ENCODE measurements at places on chromosomes 5 and 9.
A peak's percentile ranks its signal among the peaks of the same experiment; 100 is the strongest.

DNA sequence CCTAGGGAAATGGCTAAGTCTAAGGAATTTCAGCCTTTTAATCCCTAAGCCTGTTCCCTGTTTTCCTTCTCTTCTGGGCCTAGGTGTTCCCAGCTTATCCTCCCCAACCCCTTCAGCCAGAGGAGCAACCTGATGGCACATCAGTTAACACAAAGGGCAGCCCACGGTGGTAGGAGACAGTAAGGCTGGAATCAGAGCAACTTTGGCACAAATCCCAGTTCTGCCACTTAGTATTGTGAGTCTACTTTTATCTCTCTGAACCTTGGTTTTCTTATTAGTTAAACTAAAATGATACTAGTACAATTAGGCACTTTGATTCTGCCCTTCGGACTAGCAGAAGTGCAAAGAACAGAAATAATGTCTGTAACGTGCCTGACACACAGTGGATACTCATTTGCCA, 246.8 kb downstream of the SAXO1 start:
- no peak for DNase-seq

DNA sequence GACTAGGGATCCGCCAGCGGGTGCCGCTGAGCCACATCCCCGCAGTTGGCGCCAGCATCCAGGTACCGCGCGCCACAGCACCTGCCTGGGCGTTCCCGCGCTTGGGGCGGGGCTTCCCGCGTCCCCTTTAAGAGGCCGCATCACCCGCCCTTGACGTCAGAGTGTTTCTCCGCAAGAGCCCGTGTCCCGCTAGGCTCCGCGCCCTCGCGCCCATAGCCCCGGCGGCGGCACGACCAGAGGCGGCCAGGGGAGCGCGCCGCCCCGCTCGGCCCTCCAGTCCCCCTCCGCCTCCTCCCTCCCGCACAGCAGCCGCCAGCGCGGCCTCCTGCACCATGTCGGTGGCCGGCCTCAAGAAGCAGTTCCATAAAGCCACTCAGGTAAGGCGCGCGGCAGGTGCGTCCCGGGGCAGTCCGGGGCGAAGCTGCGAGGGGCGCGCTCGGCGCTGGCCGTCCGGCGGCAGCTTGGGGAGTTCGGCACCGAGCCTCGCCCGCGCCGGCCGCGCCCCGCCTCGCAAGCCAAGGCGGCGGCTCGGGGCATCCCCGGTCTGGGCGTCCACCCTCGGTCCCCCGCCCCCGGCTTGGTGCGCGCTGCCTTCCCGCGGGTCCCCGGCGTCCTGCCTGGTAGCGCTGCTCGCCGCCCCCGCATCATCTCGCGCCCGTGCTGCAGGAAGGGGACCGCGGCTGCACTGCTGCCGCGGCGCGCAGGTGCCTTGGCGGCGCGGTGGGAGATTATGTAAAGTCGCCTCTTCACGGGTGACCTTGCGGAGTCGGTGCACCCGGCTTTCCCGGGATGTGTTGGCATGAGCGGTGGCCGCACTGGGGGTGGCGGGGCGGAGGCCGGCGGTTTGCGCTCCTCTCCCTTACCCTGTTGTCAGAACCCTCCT, at the start of gene SH3GL2:
SH3GL2 (plus strand) TSS at position 156 of the 883 bp plus-strand sequence.
- peak; percentile 46 for DNase-seq

GRCh38 chr5:116436674-116437350, 137.8 kb downstream of the SEMA6A start:
- no peak for DNase-seq

GRCh38 chr5:151383011-151383410, 35.7 kb upstream of the SLC36A2 start:
- DNase-seq = peak; percentile 68

DNA sequence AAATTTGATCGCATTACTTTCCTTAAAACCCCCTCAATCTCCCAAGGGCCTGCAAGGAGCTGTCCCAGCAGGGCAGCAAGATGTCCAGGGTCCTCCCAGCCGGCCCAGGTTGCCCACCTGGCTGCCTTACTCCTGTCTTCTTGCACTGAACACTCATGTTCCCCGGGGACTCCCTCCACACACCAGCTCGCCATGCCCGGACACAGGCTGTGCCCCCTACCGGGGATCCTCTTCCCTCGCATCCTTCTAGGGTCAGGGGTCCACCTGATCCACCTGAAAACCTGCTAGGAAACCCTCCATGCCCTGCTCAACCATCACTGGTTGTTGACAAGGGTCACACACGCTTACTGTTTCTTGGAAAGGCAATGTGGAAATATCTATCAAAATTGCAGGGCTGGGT, 172.0 kb upstream of the MSX2 start:
- no peak for DNase-seq

DNA sequence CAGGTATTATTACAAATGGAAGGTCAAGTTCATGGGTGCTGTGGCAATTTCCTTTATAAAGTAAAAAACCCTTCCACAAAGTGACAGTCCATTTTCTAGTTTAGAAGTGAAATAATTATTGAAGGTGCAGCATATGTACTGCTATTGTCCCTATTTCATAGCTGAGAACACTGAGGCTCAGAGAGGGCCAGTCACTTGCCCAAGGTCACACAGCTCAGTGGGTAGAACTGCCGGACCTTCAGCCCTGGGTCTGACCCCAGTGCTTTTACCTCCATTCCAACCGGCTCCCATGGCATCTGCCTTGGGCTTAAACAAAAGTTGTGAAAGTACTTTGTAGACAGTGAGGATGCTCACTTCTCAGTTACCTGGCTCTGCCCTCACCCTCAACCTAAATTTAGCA, 150.6 kb upstream of the SMIM23 start:
- no peak for DNase-seq

DNA sequence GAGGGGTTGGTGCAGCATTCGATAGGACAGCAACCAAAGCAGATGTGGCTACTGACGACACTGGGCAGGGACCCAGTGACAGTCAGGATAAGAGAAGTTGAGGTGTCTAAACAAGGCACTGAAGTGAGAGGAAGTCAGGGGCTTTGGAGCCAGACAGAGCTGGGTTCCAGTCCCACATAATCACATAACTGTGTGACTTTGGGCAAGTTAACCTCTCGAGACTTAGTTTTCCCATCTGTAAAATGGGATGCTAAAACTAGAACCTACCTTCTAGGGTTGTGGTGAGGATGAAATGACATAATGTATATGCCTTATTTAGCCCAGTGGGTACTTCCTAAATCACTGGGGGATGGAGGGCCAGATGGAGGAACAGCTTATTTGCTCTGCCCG, 3.1 kb downstream of the ANGPTL2 start:
- DNase-seq = no peak

DNA sequence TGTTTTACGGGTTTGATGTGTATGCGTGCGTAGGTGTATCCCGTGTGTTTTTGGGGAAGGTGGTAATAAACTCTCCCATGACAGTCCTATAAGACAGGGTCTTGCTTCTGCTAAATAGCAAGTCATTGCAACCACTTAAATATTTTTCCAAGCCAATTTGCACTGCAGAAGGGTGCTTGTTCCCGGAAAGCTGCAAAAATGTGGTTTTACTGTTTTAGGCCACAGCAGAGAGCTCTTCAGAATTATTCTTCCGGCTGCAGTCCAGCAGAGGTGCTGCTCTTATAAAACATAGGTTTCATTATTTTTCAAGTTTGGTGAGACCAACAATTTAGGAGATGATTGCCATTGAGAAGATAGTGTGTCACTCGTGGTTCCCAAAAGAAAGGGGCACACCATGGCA, 192.8 kb downstream of the NTRK2 start:
- DNase-seq = no peak

DNA sequence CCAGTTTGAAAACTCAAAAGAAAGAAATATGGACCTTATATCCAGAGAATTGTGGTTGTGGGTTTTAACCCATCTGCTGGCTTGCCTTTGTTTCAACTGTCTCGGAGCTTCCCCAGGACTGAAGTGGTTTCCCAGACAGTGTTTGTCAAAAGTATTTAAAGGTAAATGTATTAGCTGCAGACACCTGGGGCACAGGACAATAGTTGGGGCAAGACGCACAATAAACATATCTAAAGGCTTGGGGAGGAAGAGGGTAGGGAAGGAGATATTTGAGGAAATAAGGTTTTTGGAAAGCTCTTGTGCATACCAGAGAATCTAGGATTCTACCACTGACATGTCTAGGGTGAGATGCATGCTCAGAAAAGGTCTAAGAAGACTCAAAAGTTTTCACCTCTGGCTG, 99.0 kb downstream of the ADAMTS2 start:
- DNase-seq = no peak

DNA sequence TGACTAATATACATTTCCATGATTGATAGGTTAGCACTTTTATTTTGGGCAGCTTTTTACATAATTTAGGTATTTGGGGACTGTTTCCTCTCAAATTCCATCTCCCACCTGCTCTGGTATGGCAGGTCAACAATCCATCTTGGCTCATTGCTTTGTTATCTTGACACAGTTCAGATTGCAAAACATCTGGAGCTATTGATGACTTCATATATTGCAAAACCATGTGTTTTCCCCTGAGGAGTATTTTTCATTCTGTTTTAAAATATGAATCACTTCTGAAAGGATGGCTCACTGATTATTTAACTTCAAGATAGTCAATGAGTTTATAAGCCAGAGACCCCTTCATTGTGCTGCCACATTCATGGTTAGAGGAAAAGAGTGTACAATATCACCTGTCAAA, 1206.0 kb upstream of the C9orf72 start:
- DNase-seq = no peak

DNA sequence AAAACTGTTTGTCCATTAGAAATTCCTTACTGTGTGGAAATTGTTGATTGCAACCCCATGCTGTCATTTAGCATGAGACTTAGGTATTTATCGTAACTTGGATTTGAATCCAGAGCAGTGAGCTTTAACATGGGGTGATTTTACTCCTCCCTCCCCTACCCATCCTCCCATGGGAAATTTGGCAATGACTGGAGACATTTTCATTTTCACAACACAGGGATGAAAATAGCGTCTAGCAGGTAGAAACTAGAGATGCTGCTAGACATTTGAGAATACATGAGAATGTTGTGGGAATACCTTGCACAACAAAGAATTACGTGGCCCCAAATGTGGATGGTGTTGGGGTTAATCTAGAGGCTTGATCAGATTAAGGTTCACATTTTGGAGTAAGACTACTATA, 191.3 kb upstream of the MPDZ start:
- no peak for DNase-seq

DNA sequence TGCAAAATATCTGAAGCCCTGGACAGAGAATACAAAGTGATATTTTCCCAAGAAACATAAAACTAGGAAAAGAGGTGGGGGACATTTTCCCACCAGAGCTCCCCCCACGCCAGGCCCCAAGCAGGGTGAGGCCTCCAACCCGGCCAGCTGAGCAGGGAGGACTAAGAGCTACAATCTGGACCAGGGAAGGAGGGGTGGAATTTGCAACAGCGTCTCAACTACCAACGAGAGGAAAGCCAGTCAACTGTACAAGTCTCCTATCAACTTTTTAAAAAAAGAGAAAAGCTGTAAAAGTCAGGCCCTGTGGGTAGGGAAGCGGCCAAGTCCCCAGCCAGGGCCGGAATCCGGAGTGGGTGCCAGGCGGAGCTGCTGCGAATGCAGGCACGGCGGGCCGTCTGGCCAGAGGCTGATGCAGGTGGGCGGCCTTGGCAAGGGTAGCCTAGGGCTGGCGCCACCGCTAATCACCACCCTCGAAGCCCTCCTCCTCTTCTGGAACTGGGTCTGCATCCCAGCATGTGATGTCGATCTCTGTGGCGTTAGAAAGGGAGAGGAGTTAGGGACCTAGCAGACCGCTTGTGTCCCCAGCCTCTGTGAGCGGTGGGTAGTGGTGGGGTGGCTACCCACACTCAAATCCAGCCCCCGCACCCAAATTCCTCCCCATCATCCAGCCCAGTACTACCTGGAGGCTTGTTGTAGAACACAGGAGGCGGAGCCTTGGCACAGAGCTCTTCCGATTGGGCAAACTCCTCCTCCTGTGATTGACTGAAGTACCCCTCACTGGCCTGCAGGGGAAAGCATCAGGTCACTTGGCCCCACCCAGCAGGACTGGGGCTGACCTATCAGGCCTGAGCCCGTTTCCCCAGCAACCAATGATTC, 10.6 kb downstream of the PRR7 start:
- peak; percentile 85 for DNase-seq

DNA sequence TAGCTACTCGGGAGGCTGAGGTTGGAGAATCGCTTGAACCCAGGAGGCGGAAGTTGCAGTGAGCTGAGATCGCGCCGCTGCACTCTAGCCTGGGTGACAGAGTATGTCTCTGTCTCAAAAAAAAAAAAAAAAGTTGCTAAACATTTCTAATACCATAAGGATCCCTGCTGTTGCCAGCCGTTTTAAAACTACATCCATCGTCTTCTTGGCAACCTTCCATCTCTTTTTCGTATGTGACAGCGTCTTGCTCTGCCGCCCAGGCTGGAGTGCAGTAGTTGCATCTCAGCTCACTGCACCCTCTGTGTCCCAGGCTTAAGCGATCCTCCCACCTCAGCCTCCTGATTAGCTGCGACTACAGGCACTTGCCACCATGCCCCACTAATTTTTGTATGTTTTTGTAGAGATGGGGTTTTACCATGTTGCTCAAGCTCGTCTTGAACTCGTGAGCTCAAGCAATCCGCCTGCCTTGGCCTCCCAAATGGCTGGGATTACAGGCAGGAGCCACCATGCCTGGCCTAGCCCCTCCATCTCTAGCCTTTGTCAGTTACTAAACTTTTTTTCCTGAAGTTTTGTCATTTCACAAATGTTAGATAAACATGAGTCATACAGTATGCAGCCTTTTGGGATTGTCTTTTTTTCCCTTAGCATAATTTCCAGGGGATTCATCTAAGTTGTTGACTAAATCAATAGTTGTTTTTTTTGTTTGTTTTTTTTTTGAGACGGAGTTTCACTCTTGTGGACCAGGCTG, 13.5 kb downstream of the NSD1 start:
- no peak for DNase-seq

DNA sequence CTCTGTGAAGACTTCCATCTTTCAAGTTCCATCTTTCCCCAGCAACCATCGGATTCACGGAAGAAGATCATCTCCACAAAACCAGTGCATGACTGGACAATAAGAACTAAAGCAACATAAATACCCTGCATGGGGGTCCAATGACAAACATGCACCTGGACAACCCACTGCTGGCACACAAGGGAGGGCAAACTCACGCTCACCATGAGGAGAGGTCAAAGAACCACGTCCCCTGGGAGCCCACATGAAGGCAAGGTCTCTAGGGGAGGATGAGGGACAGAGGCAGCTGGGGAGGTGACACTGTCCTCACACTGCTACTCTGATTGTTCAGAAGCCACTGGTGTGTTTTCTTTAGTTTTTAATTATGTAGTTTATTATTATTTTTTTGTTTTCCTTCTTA, 190.8 kb downstream of the MED10 start:
- no peak for DNase-seq

DNA sequence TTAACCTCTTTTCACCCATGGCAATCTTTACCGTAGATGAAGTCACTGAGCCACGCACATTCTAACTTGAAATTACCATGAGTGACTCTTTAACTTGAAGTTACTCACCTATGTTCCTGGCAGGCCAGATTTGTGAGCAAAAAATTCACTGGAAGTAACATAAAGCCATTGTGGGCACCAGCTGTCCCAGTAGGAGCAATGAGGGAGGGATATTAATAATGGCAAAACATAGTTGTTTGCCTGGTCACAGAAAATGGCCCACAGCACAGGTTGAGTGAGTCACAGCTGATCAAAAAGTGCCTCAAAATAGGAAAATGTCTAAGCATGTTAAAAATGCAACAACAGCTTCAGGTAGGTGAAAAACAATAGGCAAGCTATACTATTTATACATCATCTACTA, 146.6 kb downstream of the EFNA5 start:
- no peak for DNase-seq
